ENCODE measurements at places on chromosomes 3 and 15.
A peak's percentile ranks its signal among the peaks of the same experiment; 100 is the strongest.

GRCh38 chr3:126867863-126868200, 115.1 kb upstream of the PLXNA1 start:
- DNase-seq: no peak

- no peak for DNase-seq
These were observed 19.3 kb upstream of the NOX5 start for GRCh38 chr15:68994981-68995761.

DNA sequence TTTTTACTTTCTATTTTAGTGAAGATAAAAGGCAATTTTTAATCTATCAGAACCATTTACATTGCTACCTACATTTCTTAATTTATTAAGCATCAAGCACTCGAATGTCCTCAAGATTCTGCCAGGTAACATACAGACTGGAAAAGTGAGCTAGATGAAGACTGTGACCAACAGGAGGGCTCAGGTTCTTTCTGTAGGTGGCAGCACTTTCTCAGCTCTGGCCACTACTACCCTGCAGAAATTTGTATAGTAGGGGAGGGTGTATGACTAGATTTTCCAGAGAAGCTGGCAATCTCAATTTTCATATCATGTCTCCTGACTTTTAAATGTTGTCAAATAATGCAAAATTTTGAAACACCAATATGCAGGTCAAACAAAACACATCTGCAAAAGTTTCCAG, 165.0 kb upstream of the SUCLG2 start:
- DNase-seq: no peak

DNA sequence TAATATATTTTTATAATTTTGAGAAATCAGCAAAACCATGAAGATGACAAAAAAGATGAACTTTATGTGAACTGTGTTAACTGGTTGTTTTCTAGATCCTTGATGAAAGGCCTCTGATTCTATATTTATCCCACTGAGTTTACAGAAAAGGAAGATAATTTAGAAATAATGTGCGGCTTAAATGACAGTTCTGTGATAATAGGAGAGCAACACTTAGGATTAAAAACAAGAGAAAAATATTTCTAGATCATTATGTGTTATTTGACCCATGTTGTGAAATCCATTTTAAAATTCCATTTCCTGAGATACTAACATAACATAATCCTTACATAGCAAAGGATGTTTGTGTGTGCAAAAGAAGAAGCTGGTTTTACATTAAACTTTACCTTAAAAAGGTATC, 598.0 kb downstream of the DIPK2A start:
- DNase-seq: no peak

- DNase-seq: no peak
These were observed 234.4 kb upstream of the TBL1XR1 start for GRCh38 chr3:177431525-177432176.

GRCh38 chr15:22888120-22888859, 49.8 kb downstream of the NIPA2 start:
- peak; percentile 81 for DNase-seq

- DNase-seq: peak; percentile 91
These were observed at the start of the genes MRPL47 and NDUFB5 for GRCh38 chr3:179604321-179605078. TSS of gene MRPL47 (minus strand) at chr3:179604638. CDS start at chr3:179604624, 14 bp downstream. TSS of gene NDUFB5 (plus strand) at chr3:179604794. CDS start at chr3:179604816, 22 bp downstream.

DNA sequence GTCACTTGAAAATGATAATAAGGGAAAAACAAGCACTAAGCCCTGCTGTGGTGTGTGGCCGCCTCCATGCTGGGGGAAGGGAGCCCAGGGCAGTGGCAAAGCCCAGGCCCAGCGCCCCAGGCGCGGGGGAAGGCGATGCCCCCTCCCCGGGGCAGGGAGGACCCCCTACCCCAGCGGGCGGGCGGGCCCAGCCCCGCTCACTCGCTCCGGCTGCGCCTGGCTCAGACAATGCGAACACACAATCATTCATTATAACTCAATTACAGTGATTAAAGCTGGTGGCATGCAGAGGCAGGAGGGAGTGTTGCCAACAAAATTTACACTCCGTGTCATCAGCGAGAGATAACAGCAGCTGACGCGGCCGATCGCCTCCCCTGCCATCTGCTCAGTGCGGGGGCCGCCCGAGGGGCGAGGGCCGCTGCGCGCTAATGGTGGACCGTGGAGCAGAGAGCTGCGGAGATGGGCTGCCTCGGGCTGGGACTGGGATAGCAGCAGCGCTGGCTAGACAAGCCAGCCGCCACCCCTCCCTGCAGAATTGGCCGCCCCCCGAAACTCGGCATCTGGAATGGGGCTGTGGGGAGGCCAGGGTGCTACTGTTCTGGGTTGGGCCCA, 64.1 kb downstream of the TLE3 start:
- peak; percentile 71 for DNase-seq

- no peak for DNase-seq
These were observed 228.9 kb downstream of the FEZF2 start for GRCh38 chr3:62144482-62144881.

DNA sequence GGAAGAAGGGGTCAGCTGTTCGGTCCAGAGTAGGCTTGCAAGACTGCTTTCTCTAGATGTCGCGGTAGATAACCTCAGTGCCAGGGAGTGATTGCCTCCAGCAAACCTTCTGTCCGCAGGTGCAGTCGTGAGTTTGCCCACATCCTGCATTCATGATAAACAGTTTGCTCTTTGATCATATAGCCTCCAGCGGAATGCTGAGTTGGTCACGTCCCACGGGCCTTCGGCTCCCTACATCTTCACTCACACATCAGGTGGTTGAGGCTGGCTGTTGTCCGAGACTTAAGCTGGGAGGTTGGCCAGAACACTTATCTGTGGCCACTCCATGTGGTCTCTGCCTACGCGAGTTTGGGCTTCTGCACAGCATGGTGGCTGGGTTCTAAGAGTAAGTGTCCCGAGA, 62.1 kb upstream of the NR2C2 start:
- no peak for DNase-seq

DNA sequence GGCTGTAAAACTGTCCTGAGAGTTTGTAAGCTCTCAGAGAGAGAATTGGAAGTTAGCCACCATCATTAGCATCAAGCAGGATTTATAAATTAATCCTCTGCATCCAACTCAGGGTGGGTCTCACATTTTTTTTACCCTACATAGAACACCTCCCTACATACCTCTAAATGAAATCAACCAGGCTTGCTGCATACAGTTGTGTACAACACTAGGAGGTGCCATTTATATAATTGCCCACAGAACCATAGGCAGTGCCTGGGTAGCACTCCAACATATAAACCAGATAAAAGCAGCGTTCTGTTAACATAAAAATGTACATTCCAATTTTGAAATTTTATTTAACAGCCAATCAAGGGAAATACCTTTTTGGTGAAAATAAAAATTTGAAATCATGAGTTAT, 48.2 kb upstream of the SELENOK start:
- DNase-seq: no peak

GRCh38 chr15:72184165-72184811, 13.3 kb downstream of the GRAMD2A start:
- no peak for DNase-seq

GRCh38 chr15:99138491-99138982, 33.7 kb downstream of the SYNM start:
- no peak for DNase-seq

- no peak for DNase-seq
These were observed 21.4 kb upstream of the LIPC start for GRCh38 chr15:58410353-58410752.

- DNase-seq: no peak
These were observed 29.8 kb downstream of the LARS2 start for GRCh38 chr3:45417930-45418847.

DNA sequence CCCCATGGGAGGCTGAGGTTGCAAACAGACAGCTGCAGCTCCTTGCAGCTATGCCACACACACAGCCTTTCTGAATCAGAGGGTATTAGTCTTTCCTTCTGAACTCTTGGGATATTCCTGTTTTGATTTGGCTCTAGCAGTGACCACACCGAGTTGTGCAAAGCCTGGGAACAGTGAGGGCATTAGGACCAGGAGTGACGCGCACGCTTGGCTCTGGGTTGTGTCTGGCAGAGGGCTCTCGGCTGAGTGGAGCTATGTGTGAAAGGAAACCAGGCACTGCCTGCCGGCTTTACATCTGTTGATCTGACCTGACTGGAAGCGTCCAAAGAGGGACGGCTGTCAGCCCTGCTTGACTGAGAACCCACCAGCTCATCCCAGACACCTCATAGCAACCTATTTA, at the start of gene GALNT15:
Gene GALNT15 (plus strand): TSS at position 292 of the 400 bp plus-strand sequence. CDS start 472 bp downstream, outside the sequence.
- DNase-seq: peak; percentile 88

GRCh38 chr3:136074546-136075170, 109.1 kb downstream of the PPP2R3A start:
- no peak for DNase-seq

DNA sequence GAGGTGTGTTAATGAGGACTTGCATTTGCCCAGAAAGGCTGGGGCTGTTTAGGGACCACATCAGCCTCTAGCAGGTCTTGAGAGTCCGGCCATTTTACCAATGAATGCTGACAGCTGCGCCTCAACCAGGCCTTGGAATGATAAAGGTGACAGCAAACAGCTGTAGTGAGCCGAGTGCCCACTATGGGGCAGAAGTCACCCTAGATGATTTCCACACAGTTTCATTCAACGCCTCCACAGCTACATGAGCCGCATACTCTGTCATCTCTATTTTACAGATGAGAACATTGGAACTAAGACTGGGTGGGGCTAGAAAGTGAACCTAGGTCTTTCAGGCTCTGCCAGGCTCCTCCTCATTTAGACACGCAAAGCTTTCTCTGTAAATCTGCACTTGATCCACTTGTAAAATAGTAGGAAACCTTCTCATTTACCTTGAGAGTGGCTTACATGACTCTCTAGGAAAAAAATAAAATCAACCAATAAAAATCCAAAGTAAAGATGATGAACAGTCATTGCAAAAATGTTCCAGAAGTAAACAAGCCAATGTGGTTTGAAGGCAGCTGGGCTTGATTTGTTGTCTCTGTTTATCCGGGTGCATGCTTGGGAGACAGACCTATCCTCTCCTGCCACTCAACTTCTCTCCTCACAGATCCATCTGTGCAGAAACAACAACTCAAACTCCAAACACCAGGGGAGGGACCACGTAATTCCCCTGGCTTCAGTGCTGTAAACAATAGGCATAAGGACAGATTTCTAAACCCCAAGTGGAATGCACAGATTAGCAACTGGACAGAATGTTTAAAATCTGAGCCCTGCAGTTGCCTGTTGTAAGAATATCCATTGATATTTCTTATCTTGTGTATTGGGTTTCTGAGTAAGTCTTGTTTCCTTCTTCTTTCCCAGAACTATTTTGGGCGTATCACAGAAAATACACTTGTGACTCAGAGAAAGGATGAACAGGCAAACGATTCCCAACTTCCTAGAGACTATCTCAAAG, 31.5 kb upstream of the LDHAL6B start:
- DNase-seq: peak; percentile 48

DNA sequence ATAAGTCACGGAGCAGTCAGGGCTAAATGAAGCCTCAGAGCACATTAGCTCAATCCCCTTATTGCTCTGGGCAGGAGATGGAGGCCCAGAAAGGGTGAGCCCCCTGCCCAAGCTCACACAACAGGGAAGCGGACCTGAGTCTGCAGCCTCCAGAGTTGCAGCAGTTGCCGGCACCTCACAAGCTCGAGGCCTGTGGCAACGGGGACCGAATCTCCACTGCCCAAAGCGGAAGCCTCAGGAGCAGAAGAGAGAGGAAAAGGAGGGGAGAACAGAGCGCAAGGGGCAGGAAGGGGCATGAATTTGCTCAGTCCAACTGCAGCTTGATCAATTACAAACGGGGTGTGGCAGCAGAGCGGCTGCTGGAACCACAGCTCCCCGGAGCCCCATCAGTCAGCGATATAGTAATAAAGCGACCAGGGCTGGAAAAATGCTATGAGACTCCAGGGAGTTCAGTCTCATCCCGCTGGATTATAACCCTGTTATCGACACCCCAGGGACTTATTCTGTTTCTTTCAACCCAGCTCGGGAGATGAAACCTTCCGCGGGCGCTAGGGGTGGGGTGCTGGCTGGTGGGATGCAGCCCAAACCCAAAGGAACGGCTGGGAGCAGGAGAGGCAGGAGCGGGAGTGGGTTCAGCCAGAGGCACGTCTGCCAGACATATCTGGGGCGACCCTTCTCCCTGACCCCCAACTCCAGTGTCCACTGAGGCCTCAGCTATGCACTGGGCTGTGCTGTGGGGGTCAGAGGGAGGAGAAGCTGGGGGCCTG, 219.7 kb upstream of the LINGO1 start:
- no peak for DNase-seq

- no peak for DNase-seq
These were observed 15.4 kb upstream of the ISLR start for GRCh38 chr15:74157868-74158827.

GRCh38 chr3:136835089-136835812, 16.3 kb downstream of the SLC35G2 start:
- no peak for DNase-seq

- no peak for DNase-seq
These were observed 43.2 kb downstream of the LRRFIP2 start for GRCh38 chr3:37130984-37131859.

GRCh38 chr3:67015702-67016484, 17.8 kb downstream of the KBTBD8 start:
- no peak for DNase-seq

- no peak for DNase-seq
These were observed 1041.3 kb downstream of the ROBO1 start for GRCh38 chr3:78726545-78726944.

- no peak for DNase-seq
These were observed 856.1 kb downstream of the SI start for GRCh38 chr3:164222197-164222596.

GRCh38 chr15:69627548-69628158, 175.0 kb downstream of the RPLP1 start:
- no peak for DNase-seq

Data from fibroblast of skin of left quadriceps (primary cell).